Iris pigment epithelial cell (primary cell): ENCODE measurements at places on chromosomes 7 and 10.

GRCh38 chr7:29035044-29035740 lies 77.1 kb upstream of the TRIL start:
- peak; percentile 88 for DNase-seq

- no peak for DNase-seq
Observed at GRCh38 chr10:10591715-10592341, 425.8 kb upstream of the CELF2 start.

GRCh38 chr10:43866712-43867111 lies 218.0 kb upstream of the ZNF32 start:
- DNase-seq, result no peak

DNA sequence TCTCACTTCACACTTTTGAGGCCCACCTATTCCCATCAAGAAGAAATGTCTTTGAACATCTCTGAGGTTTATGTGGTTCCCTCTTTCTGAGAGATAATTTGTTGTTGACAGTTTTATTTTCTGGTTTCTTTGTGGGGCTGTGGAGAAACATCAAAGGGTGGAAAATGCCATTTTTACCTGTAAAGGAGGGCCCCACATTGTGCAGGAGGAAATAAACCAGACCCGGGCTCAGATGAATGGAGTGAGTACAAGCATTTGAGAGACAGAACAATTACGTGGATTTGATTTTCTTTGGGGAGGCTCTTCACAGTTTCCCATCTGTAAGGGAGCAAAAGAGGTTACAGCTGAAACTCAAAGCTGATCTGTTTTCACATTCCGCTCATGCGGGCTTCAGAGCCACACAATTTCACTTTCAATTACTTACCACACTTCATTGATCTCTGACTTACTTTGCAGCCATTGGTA lies 29.8 kb downstream of the ITPRIP start:
- DNase-seq, result peak; percentile 14

GRCh38 chr7:91771921-91772815 lies 108.3 kb downstream of the MTERF1 start:
- DNase-seq, result peak; percentile 10

DNA sequence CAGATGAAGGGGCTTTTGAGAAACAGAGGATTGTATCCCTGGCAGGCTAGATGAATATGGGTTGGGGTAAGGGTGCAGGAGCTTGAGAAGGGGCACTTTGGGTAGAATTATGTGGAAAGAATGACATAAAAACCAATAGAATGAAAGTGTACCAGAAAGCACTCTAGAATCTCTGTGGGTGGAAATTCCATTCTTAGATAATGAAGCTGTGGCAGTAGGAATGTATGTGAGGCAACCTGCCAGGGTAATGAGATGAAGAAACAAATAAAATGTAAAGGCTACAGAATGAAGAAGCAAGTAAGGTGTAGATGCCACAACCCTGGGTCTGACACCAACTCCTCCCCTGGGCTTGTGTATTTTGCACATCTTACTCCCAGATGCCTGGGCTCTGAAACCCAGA lies 16.8 kb downstream of the NOBOX start:
- DNase-seq, result peak; percentile 85

DNA sequence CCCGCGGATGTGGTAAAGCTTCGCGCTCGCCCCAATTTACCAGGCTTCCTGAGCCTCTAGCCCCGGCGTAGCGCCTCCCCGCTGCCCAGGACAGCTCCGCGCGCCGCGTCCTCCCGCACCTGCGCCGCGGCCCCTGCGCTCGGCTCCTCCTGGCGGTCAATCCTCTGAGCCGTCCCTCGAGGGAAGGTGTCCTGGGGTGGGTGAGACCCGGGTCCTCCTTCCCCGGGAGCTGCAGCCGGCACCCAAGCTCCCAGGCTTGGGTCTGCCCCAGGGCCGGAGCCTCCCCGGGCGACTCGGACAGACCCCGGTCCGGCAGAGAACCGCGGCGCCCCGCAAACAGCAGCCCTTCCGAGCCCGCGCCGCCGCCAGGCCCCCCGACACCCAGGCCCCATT lies 512 bp downstream of the OSBPL3 start:
- DNase-seq, result peak; percentile 86

- DNase-seq, result peak; percentile 72
Observed at GRCh38 chr7:138564365-138564764, 104.3 kb downstream of the TRIM24 start.

GRCh38 chr7:152896217-152896616 lies 136.7 kb downstream of the ACTR3B start:
- DNase-seq, result no peak

- peak; percentile 18 for DNase-seq
Observed at GRCh38 chr10:125482108-125482507, 200.9 kb downstream of the TEX36 start.

GRCh38 chr7:139774376-139774775 lies 3.4 kb downstream of the HIPK2 start:
- peak; percentile 93 for DNase-seq

- DNase-seq, result peak; percentile 64
Observed at GRCh38 chr10:120948889-120949608, 97.9 kb downstream of the WDR11 start.

DNA sequence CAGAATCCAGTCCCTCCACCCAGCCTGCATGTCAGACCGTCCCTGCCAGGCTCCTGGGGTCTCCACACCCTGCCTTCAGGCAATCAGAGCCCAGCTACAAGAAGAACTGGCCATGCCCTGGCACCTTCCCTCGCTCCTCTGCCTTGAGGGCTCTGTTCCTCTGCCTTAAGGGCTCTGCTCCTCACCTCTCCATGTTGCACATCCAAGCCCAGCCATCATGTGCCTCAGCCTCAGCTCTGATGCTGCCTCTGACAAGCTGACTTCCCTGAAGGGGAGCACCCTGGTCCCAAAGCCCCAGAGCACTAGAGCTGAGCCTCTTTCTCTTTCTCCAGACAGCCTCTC lies 50.3 kb upstream of the ANTXRL start:
- DNase-seq, result no peak

DNA sequence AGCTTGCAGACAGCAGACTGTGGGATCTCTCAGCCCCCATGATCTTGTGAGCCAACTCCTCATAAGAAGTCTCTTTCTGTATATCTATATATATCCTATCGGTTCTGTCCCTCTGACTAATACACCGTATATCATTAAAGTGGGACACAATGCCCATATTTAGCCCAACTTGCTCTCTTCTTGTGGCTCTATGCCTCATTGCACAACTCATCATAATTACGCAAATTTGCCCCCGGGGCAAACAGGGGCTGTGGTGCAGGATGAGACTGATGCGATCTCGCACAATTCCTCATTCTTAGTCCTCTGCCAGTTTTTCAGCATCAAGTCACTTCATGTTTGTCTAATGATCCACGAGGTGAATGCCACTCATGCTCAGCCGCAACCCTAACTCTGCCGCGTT lies 183.2 kb downstream of the PRPF18 start:
- no peak for DNase-seq

DNA sequence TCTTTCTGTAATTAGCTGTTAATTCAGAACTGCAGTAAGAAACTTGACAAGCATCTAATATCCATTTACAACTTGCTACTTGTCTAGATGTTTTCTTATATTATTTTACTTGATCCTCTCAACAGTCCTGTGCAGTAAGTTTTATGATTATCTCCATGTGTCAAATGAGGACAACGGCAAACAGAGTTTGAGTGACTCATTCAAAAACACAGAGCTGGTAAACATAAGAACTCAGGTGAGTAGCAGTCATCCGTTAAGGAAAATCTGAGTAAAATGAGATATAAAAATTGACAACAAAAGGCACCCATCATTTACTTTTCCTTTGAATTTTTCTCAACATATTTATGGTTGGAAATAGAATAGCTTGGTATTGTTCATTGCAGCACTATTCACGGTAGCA lies 19.0 kb upstream of the TARP start:
- no peak for DNase-seq

DNA sequence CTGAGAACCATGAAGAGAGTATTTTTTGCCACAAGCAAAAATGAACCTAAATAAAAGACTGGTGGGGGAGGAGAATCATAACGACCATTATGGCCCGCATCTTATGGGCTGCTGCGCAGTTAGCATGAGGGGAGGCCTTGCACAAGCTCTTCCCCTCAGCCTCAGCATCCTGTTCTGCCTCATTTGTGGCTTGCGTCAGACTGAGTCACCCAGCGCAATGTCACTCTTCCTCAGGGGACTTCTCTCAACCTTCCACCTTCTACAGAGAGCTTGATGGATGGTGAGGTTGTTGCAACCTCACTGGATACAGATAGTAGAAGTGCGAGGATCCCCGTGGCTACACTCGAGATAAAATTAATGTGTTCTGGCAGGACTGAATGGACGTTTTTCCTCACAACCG lies 16.8 kb upstream of the GPR15LG start:
- peak; percentile 6 for DNase-seq

GRCh38 chr10:86347856-86348255 lies 18.7 kb downstream of the GRID1 start:
- no peak for DNase-seq

- no peak for DNase-seq
Observed at GRCh38 chr10:101216207-101217043, 12.8 kb downstream of the LBX1 start.

DNA sequence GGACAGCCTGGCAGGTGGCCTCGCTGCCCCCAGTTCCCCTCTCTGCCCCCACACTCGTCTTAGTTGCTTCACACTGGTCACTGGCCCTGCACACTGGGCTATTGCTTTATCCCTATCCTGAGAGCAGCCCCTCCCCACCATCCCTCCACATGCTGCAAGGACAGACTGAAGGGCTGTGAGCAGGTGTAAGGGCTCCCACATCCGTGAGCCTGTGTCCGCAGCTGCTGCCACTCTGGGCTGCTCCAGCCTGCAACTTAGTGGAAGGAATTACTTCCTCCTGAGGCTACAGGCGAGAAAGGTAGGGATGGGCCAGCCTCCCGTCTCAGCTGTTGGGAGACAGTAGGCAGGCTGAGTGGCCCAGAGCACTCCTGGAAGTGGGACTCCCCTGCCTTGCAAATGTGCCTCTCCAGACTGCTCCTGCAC lies 3.8 kb downstream of the RARRES2 start:
- no peak for DNase-seq

DNA sequence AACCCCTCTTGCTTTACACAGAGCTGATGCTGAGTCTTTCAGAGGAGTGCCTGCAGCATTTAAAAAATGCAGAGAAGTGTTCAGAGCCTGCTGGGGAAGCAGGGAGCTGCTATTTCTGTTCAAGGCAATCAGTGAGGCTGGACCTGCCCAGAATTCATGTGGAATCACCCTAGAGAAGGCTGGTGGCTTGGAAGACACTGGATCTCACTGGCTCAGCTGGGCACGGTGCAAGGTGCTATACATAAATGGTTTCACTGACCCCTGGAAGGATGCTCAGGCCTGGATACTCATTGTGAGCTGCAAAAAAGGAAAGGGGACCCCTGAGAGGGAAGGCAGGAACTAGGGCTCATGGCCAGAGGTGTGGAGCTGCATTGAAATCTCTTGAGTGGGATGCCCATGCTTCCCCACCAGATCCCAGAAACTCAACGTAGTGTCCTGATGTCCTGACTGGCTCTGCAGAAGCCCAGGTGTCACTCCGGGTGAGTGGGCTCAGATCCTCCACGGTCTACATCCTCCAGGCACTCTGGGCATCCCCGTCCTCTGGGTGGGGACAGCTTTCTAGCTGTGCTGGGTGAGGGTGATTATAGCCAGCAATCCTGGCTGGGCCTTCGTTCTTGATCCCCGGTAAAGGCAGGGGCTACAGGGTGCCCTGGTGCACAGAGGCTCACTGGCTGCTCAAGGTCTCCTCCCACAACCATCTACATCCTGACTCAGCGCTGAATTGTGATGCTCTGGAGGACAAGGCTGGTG lies 77.2 kb upstream of the TNS3 start:
- no peak for DNase-seq

DNA sequence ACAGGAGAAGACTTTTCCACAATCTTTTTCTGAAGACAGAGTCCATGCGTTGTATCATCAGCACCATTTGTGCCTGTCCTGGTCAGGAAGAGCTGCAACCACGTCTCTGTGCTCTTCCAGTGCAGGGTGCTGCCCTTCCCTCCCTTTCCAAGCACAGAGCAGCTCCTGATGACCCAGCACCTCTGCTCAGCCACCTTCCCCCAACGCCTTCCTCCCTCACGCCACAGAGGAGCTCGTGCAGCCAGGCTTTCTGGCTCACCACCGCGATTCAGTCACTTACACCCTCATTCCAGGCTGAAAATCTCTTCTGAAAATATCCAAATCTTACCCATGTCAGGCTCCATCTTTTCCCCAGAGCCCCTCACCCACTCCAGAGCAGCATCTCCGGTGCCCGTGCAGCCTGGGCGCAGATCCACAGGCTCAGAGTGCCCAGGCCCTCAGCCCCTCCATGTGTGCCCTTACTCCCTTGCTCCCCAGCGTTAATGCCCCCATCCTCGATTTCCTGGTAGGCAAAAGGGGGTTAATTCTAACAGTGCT lies 181.5 kb downstream of the DIP2C start:
- DNase-seq, result no peak

- peak; percentile 66 for DNase-seq
Observed at GRCh38 chr7:38929460-38930171, 20.6 kb upstream of the VPS41 start.

GRCh38 chr7:50151001-50151400 lies 58.0 kb upstream of the ZPBP start:
- no peak for DNase-seq

- DNase-seq, result peak; percentile 93
Observed at GRCh38 chr7:47570649-47571050, 11.3 kb downstream of the TNS3 start.

GRCh38 chr10:132477066-132477397 lies 60.6 kb upstream of the INPP5A start:
- no peak for DNase-seq

DNA sequence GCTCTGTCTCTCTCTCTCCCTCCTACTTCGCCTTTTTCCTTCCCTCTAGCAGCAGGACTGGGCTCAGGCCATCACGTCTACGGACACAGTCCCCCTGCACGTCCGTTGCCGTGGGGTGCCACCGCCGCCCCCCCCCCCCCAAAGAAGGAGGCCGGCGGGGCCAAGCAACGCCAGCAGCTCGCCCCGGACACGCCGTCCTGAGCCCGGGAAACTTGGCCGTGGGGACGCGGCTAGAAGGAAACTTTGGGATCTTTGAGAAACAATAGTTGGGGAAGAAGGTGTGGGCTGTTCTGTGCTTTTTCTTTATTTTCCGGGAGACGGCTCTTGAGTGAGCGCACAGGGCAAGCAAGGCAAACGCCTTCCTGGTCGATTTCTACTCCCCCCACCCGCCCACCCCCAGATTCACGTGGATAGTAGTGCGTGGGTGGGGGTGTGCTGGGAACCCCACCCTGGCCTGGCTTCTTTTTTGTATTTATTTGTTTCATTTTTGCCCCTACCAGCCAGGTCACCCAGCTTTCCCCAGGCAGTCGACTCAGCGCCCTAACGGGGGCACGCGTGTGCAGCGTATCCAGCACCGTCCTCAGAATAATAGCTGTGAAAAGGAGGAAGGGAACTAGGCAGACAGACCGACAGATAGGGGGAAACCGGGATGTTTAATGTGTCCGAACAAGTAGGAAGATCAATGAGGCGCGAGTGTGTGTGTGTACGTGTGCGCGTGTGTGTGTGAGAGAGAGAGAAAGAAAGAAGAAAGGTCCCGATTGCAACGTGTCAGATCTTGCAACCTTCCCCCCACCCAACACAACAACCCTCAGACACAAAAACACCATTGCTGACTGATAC lies 1.4 kb downstream of the MXI1 start:
- DNase-seq, result peak; percentile 56
